ENCODE measurements at places on chromosomes 7 and 10.

DNA sequence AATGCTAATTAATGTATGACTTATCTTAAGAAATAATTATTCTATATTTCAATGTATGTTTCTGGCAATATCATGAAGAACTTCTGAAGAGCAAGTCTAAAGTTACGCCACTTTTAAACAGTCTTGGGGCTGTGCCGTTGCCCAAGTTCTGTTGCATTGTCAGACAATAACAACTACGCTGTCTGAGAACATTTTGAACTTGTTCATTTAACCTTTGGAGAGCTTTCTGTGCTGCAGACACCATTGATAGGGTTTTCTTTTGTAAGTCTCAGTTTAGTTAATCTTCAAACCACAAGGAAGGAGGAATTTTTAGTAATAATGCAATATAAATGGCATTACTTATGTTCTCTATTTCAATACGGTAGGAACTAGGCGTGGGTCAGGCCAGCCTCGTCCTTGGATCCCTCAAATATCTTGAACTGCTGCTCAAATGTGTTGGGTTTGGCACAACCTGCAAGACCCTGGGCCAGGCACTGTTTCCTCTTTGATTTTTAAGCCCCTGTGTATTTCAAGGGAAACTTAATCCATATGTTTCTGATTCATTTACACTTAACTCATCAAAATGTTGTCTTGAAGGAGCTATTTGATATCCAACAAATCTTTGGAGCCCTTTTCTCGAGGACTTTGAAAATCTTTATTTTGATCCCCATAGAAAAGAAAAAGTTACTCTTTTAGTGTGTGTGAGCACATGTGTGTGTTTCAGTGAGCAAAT, 215.5 kb downstream of the INHBA start:
- no peak for DNase-seq

GRCh38 chr7:20393021-20393610, 62.4 kb downstream of the ITGB8 start:
- no peak for DNase-seq

- no peak for DNase-seq
These were observed 8.9 kb downstream of the ANXA11 start for GRCh38 chr10:80196270-80196949.

DNA sequence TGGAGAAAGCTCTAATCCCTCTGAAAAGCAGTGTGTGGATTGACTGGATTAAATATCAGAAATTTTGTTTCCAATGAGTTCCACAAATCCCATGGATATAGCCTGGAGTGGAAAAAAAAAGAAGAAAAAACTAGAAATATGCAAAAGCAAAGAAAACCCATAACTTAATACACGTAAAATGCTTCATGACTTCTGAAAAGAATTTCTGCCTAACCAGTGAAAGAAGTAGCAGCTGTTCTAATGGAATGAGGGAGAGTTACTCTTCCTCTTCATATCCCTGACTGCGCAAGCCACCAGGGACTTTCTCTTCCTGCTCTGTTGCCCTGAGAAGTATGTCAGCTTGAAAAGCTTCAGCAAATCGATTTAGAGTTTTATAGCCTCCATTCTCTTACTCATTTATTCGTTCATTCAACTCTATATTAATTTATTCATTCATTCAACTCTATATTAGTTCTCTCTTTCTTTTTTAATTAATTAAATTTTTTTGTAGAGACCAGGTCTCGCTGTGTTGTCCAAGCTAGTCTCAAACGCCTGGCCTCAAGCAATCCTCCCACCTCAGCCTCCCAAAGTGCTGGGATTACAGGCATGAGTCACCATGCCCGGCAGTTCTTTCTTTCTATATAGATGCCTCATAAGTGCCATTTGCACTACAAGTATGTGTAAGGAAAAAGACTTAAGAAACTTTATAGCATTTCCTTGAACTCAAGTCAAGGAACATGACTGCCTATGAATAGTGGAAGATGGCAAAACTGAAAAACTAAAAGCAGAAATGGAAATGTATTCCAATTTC, 447.3 kb upstream of the NRP1 start:
- no peak for DNase-seq

GRCh38 chr10:125012851-125013528, 71.1 kb downstream of the ZRANB1 start:
- no peak for DNase-seq

DNA sequence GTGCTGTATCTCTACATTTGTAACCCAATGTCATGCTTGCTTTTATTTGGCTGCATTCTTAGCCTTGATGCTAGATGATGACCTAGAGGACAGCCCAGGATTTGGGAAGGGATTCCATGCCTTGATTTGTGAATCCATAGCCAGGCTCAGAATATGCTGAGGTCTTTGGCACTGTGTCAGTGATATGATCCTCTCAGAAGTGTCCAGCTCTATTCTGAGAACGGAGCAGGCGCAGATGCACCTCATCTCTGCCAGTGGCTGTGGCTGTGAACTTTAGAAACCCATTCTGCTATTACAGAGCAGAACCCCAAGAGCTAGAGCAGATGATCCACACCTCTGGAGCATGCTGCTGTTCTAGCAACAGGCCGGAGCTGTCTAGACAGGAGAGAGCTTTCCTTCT, 212.8 kb downstream of the TRIL start:
- no peak for DNase-seq

- DNase-seq, result no peak
These were observed 108.6 kb downstream of the NRF1 start for GRCh38 chr7:129719980-129720732.

DNA sequence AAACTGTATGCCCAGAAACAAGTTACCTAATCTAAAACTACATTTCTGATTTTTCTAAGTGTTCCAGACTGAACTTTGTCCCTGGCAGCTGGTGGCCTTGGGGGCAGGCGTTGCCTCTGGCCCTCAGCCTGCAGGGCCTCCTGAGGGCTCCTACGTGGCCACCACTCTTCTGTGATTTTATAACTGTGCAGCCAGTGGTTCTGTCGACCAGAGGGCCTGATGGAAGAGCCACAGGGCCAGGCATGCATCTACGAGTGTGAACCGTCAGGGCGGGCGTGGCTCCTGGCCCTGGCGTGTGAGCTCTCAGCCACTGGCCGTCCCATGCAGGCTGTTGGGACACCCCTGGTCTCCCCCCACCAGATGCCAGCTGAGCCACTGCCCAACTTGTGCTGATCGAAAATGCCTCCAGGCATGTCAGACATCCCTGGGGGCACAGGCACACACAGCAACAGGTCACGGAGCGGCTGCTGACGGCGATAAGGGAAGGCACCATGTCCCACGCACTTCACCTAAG, 173.4 kb downstream of the ZMYND11 start:
- DNase-seq, result no peak

DNA sequence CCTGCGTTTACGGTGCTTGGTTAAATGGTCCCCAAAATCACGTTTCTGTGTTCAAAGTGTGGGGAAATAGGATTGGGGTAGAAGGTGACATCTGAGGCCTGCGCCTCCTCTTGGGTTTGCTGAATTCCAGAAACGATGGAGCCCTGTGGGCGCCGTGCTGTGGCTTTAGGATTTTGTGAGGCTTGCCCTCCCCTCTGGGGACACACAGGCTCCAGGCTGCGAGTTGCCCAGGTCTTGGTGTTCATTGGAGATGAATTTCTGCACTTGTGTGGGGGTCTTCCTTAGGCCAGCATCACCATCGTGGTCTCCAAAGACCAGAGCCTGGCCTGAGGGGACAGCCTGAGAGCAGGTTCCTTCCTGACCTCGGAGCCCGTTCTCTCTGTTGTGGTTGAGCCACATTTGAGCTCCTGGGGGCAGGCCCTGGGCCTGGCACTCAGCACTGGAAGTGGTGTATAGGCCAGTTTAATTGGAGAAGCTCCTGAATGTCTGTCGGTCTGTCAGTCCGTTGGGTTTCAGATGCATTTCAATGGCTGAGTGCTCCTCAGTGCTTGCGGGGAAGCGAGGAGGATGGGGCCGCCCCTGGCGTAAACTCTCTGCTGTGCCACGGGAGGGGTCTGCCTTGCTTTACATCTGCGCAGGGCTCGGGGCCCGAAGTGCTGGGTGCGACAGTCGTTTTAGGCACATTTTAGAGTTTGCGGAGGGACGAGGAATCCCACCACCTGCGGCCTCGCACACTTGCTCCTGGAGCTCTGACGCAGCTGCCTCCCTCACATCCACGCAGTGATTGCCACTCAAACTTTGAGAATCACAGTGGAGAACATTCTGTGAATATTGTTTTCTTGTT, 71.7 kb downstream of the DNAJB6 start:
- DNase-seq, result no peak

DNA sequence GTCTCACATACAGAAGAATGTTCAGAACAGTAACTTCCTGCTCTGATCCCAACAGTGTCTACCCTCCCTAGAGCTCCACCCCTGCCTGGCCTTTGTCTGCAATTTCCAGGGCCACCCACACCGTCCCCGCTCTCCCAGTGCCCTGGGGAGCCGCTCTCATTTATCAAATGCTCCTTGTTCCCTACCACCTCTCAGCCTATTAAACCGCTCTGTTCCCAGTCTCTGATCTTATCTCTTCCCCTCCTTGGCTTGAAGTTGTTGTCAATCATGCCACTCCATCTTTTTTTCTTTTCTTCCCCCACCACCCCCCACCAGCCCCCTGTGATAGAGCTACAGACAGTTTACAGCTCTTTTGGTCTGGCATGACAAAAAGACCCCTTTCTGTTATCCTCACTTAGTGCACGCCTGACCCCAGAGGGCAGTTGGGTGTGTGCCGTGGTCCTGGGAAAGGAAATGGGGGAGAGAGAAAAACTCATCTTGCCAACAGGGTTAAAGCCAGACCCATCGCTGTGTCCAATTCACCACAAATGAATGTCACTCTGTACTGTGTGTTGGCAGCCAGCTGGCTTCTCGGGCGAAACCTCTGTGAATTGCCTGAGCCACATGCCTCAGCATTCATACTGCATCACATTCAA, 28.8 kb upstream of the HECTD2 start:
- no peak for DNase-seq

- DNase-seq, result no peak
These were observed 7.6 kb downstream of the CALCR start for GRCh38 chr7:93566876-93567275.

- DNase-seq, result no peak
These were observed 690.6 kb downstream of the AUTS2 start for GRCh38 chr7:70288781-70289456.

GRCh38 chr10:48470115-48470892, 134.6 kb downstream of the ARHGAP22 start:
- DNase-seq, result no peak

- DNase-seq, result no peak
These were observed 5.7 kb upstream of the GOT1 start for GRCh38 chr10:99435986-99436638.

- no peak for DNase-seq
These were observed 22.4 kb upstream of the ZNF107 start for GRCh38 chr7:64643566-64643965.

- no peak for DNase-seq
These were observed 433.9 kb downstream of the GLRX3 start for GRCh38 chr10:130570074-130570473.

DNA sequence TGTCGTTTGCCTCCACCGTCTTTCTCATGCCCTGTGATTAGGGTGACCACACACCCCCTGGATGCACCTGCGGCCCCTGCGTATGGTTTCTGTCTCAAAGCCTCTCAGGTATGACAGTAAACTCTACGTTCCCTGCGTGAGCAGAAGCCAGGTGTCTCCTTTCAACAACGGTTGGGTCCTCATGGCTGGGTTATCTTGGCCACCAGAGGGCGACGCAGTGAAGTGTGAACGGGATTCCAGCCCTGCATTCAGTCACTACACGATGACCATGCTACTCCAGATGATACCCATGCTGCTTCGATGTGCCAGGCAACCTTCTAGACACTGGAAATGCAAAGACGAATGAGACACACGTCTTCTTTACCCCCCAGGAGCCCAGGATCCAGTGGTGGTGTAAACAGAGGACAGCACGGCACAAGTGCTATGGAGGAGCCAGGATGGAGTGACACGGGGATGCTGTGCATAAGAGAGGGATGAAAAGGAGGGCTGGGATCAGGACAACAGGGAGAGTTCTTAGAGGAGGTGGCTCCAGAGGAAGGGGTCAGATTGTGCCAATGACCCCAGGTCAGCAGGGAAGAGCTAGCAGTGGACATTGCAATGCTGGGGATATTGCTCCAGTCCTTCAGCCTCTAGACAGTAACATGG, 228.1 kb upstream of the PFKP start:
- no peak for DNase-seq

DNA sequence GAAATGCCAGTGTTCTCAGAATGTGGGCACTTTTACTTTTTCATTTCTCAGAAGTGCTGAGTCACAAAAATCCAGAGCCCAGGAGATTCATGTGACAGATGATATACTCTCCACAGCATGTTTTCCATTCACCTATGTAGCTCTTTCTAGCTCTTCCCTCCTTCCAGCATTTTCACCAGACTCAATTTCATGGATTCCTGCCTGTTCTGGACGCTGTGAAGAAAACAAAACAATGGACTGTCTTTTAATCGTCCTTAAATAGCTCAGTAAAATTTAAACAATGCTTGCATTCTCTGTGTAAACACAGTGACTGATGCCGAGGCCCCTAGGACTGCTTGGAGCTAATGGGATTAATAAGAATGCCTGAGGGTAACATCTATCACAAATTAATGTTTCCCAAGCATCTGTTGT, 25.5 kb downstream of the ZNF713 start:
- no peak for DNase-seq

- no peak for DNase-seq
These were observed 37.4 kb upstream of the BET1 start for GRCh38 chr7:94041529-94041928.

GRCh38 chr7:30223896-30224295, 60.5 kb upstream of the ZNRF2 start:
- no peak for DNase-seq

DNA sequence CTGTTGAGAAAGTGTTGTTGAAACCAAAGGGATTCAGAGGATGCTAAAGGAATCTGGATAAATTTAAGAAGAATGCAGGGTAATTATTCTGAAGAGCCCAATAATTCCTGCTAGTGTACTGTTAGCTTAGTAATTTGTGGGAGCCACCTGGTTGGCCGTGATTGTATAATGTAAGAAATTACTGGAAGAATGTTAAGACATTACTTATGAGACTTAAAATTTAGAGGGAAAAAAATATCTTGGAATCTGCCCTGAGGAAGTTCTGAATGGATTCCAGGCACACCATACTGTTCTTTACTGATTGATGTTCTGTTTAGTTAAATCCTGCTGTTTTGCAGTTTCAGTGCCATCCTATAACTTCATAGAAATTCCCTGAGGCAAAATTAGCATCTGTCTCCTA, 155.0 kb upstream of the RHOBTB1 start:
- no peak for DNase-seq

DNA sequence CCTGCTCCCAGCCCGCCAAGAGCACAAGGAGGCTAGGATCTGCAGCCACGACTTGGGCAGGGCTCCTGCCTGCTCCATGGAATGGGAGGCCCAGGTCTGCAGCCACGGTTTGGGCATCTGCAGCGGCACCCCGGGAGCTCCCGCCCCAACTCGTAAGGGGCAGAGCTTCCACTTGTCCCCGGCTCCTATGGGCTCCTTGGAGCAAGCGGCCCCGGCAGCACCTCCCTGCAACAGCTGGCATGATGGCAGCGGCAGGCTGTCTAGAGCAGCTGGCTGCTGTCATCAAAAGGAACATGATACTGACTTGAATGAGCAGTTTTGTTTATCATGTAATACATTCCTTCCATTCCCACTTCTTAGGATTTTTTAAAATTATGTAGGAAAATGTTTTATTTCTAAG, 684.0 kb upstream of the FOXK1 start:
- no peak for DNase-seq
